ENCODE measurements at places on chromosomes 2 and 18.

DNA sequence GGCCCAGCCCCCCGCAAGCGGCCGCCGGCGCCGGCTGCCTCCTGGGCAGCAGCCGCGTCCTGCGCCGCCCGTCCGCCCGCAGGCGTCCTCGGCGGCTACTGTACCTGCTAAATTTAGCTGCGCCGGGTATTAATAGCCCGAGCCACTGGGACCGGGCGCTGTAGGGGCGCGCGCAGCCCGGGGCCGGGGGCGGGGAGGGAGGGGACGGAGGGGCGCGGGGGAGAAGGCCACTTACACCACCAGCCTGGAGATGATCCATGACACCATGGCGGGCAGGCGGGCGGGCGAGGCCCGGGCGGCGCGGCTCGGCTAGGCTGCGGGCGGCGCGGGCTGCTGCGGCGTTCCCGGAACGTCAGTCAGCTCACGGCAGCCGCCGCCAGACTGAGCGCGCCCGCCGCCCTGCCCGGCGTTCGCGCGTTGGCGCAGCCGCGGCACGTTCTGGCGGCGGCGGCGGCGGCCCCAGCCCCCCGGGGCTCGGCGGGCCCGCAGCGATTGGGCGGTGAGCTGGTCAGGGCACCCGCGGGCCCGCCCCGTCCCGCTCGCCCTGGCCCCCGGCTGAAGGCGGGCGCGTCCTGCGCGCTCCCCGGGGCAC is at the start of gene REEP1:
Gene REEP1 (minus strand): TSS at position 383 of the 592 bp plus-strand sequence. CDS start 116 bp downstream, at position 267.
- DNase-seq: no peak

- DNase-seq: no peak
These were observed 727.3 kb upstream of the PKDCC start for GRCh38 chr2:41320491-41320890.

- DNase-seq: peak; percentile 67
These were observed 2.3 kb downstream of the NEUROD1 start for GRCh38 chr2:181677912-181678586.

- DNase-seq: no peak
These were observed 238.8 kb upstream of the GCFC2 start for GRCh38 chr2:75949385-75950030.

- no peak for DNase-seq
These were observed 53.5 kb upstream of the MAP4K3 start for GRCh38 chr2:39490586-39490985.

DNA sequence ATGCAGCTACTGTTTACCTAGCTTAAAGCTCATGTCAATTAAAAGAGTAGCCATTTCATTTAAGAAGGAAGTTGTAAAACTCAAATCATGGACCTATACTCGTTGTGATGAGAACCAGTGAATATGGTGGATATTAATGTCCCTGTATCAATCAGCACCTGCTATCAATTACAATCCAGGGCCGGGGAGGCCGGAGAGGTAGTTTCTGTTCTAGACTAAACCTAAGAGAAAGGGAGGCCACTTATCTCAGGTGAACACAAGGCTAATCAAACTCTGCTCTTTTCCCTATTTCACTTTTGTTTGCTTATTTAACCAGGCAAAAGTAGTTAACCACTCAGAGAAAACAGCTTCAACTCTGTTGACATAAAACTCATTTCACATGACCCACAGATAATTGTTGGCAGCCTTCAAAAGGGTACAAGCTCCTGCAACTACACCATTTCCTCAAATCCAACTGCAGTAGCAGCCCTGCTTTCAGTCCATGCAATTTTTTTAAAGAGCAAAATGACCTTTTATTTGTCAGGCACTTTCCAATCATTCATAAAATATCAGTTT is 27.8 kb upstream of the SLC9A2 start:
- no peak for DNase-seq

- no peak for DNase-seq
These were observed 3.8 kb downstream of the COA5 start for GRCh38 chr2:98604547-98604946.

- DNase-seq: no peak
These were observed 25.7 kb downstream of the SCN7A start for GRCh38 chr2:166468124-166469024.

GRCh38 chr18:7322817-7323485 is 92.1 kb downstream of the LRRC30 start:
- DNase-seq: no peak

DNA sequence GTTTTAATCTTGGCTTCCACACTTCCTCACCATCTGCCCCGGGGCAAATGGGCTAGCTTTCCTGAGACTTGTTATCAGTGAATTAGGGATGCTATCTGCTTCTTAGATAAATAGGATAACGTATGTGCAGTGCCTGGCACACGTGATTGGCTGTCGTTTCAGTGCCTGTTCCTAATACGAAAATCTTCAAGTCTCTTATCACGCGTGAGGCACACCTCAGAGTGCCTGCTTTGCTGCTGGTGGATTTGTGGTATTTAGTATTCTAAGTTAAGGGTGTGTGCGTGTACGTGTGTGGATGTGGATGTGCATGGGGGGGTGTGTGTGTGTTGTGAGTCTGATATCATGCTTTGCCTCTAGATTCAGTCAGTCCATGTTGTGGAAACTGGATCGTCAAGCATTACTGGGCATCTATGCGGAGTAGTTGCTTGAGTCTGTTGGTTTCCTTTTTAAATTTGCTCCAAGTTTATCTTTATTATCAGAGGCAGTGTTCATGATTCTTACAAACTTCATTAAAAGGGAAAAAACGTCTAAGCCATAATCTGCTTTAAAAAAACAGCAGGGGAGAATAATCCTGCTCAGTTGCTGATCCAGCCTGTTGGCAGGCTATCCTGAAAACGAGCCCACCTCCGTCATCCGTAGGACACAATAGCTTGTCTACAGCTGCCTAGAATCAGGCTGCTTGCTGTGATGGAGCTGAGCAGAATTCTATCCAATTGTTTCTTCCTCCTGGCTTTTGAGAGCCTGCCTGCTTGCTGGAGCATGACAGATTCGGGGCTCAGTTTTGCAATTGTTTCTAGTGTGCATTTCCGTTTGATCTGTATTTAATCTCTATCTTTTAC is 6.6 kb downstream of the SH3RF3 start:
- no peak for DNase-seq

DNA sequence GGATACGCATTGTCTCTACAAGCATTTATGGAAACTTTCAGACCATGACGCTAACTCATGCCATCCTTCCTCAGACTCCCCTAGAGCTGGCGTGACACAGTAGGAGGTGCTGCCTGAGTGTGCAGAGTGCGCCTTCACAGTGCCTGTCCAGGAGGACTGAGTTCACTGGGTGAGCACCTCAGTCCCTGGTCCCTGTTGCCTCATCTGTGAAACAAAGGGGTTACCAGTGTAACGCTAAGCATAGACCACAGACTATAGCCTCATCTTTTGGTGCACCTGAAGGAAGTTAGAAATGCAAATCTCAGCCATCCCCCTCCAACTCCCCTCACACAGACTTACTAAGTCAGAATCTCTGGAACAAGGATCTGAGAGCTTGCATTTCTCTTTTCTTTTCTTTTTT is 142.8 kb downstream of the TMEM17 start:
- no peak for DNase-seq

DNA sequence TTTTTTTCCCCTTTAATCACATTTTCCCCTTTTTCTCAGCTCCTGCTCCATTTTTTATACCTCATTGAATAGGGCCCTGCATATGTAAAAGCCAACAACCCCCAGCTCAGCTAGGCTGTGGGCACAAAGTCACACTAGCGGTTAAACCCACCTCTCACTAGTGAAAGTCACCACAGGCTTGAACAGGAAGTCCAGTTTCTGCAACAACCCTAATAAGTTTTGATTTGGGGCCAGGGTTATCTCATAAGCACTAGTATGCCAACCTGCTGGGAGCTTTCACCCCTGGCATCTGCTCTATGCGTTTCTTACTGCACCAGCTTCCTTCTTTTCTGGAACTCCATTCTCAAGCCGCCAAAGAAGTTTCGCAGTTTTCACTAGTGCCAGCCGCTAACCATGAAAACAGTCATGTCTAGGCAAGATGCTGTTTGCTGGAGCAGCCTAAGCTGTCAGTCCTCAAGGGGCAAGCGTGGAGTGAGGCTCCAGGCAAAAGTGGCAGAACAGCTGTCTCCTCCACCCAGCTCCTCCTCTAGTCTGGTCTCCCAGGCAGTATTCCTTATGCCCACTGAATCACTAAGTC is 197.0 kb upstream of the MEIS1 start:
- DNase-seq: no peak

DNA sequence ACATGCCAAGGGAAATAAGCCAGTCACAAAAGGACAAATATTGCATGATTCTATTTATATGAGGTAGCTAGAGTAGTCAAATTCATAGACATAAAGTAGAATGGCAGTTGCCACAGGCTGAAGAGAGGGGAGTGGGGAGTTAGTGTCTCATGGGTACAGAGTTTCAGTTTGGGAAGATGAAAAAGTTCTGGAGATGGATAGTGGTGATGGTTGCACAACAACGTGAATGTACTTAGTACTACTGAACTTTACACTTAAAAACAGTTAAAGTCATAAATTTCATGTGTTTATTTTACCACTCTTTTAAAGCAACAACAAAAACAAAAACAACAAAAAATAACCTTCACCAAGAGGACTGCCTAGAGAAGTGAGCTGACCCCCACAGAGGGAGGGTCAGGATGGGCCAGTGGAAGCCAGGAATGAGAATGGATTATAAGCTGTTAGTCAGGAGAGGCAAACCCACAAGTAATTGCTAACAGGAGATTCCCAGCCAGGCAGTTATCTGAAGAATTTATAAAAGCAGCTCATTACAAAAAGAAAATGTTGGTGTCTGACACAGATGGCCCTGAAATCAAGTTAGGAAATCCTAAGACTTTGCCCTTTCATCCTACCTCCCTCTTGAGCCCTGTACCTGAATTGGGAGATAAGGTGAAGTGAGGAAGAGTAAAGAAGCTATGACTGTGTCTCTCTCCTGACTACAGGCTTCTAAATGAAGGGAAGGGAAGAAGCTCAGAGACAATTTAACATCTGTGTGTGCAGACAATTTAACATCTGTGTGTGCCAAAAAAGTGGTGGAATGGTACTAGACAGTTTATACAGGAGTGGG is 263.4 kb downstream of the PDE11A start:
- DNase-seq: no peak

- DNase-seq: peak; percentile 100
These were observed 412 bp downstream of the OSBPL1A start for GRCh38 chr18:24397131-24397693.

DNA sequence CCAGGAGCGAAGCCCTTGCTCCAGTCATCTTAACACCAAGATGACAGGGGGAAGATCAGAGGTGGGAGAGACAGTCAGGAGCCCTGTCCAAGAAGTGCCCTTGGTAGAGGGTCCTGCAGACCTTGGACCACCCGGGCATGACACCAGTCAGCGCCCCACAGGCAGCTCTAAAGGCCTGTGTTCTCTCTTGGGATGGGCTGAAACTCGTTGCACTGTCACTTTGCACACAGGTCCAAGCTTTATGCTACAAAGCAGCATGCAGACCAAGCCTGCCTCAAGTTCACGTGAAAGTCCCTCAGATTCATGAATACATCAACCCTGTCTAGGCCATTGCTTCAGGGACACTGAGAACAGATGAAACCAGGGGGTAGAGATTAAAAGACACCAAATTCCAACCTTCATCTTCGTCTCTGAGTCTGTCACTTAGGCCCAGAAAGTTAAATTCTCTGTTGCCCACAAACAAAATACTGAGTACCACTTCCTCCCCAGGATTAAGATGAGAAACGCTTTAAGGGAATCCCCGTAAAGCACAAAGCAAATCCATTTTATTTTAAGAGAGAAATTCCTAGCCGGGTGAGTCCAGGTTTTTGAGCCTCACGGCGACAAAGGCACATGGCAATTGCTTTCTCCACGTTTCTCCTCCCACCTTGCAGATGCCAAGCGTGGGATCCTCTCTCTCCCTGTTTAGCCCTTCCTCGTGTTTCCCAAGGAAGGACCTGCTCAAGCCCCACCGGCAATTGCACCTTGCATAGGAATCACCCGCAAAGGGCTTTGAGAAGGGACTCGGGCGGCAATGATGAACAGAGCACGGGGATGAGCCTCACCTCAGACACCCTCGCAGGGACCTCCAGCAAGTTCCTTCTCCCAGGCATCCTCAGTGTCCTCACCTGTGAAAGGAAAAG is 75.0 kb upstream of the ID2 start:
- DNase-seq: no peak

- no peak for DNase-seq
These were observed 54.4 kb downstream of the EPHA4 start for GRCh38 chr2:221517696-221518151.

GRCh38 chr2:58865436-58865835 is 624.3 kb upstream of the FANCL start:
- DNase-seq: no peak

GRCh38 chr18:58728719-58729118 is 57.5 kb downstream of the MALT1 start:
- DNase-seq: no peak

DNA sequence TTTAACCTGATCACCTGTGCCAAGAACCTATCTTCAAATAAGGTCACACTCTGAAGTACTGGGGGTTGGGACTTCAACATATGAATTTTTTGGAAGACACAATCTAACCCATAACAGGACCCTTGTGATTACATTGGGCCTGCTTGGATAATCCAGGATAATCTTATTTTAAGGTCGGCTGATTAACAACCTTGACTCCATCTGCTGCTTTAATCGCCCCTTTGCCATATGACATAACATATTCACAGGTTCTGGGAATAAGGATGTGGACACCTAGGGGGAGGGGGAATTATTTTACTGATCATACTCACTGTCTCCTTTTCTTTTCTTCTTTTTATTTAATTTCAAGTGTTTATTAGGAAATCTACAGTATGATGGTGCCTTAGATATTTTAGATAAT is 34.8 kb downstream of the CDH20 start:
- no peak for DNase-seq

GRCh38 chr18:45652303-45653080 is 37.2 kb downstream of the SLC14A2 start:
- DNase-seq: no peak

DNA sequence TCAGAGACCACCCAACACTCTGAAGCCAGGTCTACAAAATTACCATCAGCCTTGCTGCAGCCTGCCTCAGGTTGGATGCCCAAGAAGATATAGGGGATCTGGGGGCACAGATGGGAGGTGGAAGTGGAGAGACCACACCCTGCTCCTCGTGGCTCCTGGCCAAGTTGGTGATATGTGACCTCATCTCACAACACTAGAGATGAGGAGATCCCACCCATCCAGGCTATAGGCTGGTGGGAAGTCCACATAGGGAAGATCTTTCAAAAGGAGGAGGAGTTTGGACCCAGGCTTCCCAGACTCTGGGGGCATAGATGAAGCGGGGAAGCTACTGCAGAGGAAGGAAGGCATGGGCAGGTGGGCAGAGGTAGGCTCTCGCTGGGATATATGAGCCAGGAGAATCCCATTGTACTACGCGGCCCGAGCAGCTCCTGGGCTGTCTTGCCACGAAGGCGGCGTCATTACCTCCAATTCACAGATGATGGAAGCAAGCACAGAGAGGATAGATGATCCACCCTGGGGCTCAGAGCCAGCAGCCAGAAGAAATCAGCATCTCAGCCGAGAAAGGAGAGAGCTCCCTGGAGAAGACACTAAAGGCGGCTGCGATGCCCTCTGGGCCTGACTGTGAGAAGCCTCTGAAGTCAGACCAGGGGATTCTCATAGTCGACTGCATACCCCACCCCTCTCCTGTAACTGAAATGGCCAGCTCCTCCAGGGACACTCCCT is 96.0 kb downstream of the RHOB start:
- DNase-seq: no peak

GRCh38 chr2:150806336-150806735 is 318.9 kb upstream of the RND3 start:
- peak; percentile 27 for DNase-seq

Measured in foreskin melanocyte (primary cell).